Heart left ventricle (tissue), 16 donors: ENCODE measurements at places on chromosomes 12 and 14. TPM values are rescaled to one million over a fixed set of nuclear protein-coding genes. Genes with fewer than 3 reads are reported as not detected.

Gene ANKRD33
- not detected for polyA plus RNA-seq

- DNase-seq: no peak
Observed at GRCh38 chr12:68792952-68793351, 15.0 kb upstream of the MDM2 start.

DNA sequence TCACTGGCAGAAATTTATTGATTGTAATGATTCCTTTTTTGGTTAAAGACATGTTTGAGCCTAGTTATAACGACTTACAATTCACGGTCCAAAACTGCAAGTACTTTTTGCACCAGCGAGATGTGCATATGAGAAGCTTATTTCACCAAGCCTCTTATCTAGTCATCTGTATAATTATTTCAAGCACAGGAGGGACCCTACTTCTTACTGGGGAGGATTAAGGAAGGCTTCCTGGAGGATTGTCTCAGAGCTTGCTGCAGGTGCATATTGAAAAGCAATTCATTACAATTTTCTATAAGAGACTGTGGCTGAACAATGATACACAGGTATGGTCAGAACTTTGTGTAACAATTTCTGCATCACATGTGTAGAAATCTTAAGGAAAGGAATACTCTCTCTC, 152.9 kb downstream of the CAND1 start:
- no peak for DNase-seq

GRCh38 chr12:73057428-73057827, 785.3 kb downstream of the TRHDE start:
- no peak for DNase-seq

- DNase-seq: no peak
Observed at GRCh38 chr12:46109343-46110222, 119.2 kb upstream of the SCAF11 start.

DNA sequence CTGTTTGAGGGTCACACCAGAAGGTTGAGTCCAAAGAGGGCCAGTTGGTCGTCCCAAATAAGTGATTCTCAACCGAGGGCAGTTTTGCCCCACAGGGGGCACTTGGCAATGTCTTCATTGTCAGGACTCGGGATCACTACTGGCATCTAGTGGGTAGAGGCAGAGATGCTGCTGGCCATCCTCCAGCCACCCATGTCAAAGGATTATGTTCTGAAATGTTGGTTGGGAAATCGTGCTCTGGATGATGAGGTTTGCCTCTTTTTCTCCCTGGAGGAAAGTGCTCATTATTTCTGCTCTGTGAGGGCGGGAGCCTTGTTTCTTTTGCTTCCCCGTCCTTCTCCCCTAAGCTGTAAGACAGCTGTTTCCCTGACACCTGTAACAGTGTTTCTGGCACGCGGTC, 3.6 kb downstream of the ZNF839 start:
- DNase-seq: peak; percentile 38

Gene SCNN1A
- polyA plus RNA-seq: 0.15 TPM

Gene DTD2
- polyA plus RNA-seq: 9.7 TPM
